ENCODE measurements at places on chromosomes 5 and 9.

DNA sequence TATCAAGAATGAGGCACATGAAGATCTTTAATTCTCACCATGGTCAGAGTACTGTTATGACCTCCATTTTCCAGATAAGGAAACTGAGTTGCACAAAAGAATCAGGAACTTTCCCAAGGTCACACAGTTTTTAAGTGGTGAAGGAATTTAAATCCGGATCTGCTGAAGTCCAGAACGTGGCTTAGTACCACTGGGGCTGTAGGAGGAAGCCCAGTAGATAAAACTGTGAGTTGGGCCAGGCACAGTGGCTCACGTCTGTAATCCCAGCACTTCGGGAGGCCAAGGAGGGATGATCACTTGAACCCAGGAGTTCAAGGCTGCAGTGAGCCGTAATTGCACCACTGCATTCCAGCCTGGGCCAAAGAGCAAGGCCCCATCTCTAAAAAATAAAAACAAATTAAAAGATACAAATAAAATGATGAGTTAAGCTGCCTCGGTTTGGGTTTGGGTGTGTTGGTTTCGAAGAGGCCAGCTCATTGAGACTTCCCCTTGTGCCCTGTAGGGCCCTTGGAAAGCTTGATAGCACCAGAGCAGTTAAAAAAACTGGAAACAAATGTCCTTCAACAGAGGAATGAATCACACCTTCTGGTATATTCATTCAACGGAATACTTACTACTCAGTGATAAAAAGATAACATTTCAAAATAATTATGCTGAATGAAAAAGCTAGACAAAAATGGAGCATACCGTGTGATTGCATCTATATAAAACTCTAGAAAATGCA is 20.1 kb downstream of the ATOX1 start:
- no peak for DNase-seq

DNA sequence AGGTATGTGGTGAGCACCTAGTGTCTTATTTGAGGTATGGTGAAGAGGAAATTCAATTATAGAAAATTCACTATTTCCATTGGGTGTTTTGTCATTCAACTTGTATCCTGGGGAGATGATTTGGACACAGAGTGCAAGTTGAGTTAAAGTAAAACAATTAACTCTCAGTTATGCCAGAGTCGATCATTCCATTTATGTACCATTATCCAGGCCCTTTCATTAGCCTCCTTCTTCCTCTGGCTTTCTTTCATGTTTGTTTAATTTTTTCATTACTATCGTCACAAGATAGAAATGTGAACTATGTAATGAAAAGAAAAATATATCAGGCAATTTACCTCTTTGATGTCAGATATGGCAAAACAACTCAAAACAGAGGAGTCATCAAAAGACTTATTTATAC is 1347.2 kb upstream of the NUDT12 start:
- no peak for DNase-seq

GRCh38 chr9:112112519-112112918 is 62.6 kb downstream of the SUSD1 start:
- DNase-seq = no peak

DNA sequence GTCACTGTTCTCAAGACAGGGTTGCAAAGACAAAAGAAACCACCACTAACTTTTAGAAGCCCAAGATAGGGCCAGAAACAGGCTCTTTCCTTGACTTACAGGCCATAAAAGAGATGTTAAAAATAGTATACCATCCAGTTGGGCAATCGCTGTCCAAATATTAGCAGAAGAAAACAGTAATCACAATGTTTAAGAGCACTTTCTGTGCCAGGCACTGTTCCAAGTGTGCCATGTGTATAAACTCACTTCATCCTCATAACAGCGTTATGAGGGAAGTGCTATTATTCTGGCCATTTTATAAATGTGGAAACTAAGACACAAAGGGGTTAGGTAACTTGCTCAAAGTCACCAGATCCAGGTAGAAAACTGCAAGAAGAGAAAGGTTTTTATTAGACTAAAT is 111.7 kb downstream of the KCNN2 start:
- no peak for DNase-seq

GRCh38 chr5:110785356-110785755 is 46.5 kb downstream of the SLC25A46 start:
- no peak for DNase-seq

DNA sequence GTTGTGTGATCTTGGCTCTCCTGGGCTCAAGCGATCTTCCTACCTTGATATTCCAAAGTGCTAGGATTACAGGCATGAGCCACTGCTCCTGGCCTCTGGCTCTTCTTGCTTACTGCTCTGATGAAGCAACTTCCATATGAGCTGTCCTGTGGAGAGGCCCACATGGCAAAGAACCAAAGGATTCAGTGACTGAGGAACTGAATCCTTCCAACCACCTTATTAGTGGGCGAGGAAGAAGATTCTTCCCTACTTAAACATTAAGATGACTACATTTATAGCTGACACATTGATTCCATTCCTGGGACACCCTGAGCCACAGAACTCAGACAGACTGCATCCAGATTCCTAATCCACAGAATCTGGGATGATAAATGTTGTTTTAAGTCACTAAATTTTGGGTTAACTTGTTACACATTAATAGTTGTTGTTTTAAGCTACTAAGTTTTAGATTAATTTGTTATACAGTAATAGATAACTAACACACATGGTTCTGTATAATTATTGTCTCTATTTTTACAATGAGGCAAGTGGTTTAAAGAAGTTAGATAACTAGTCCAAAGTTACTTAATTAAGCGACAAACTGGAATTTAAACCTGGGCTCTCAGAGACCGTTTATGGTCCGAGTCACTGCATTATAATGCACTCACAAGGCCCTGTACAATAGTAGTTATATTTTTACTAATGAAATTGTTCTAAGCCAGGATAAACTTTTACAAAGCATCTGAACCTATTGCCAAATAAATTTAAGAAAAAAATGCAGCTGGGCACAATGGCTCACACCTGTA is 16.7 kb upstream of the SLCO4C1 start:
- DNase-seq = no peak

DNA sequence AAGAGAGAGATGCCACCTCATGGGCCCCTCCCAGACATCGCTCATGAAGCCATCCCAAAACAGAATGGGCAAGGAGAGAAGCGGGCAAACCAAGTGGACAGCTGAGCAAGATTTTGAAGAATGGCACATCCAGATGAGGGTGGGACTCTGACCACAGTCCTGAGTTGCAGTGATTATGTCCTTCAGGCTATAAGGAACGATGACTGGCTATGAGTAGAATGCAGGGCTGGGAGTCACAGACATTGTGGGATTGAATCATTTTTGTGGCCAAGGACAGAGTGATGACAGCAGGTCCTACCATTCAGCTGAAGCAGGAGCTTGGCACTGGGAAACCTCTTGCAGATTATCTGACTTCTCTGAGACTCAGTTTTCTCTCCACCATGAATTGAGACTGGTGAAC is 245.7 kb upstream of the SLC30A5 start:
- DNase-seq = no peak

DNA sequence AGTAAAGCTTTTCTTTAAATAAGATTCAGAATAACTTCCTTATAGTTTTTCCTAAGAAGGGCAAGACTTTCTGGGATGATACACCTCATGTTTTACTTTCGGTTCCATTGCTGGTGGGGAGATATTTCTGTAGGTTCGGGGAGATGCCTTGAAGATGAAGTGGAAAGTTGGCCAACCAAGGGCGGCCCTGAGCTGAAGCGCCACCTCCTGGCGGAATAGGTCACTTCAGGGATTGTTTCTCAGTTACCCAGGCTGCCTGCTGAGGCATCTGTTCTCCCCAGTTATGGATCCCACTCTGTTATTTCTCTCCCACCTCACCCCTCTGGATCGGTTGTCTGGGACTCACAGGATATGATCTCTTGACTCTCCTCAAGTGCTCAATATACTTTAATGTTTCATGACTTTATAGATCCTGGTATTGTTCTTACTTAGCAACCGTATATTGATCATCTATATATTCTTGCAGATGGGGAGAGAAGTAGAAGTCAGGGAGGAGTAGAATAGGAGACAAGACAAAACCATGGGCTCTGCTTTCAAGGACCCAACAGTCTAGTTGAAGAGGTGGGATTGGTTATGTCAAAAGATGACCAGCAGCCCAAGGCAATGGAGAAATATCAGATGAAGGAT is 23.4 kb downstream of the MEGF10 start:
- DNase-seq = peak; percentile 37

Measured in SW480 (cell line).